ENCODE measurements at places on chromosomes 1 and 21.

GRCh38 chr1:23103001-23103889 lies 65.4 kb downstream of the LUZP1 start:
- DNase-seq: no peak

GRCh38 chr21:46160657-46160906 lies 5.2 kb upstream of the FTCD start:
- DNase-seq: no peak

DNA sequence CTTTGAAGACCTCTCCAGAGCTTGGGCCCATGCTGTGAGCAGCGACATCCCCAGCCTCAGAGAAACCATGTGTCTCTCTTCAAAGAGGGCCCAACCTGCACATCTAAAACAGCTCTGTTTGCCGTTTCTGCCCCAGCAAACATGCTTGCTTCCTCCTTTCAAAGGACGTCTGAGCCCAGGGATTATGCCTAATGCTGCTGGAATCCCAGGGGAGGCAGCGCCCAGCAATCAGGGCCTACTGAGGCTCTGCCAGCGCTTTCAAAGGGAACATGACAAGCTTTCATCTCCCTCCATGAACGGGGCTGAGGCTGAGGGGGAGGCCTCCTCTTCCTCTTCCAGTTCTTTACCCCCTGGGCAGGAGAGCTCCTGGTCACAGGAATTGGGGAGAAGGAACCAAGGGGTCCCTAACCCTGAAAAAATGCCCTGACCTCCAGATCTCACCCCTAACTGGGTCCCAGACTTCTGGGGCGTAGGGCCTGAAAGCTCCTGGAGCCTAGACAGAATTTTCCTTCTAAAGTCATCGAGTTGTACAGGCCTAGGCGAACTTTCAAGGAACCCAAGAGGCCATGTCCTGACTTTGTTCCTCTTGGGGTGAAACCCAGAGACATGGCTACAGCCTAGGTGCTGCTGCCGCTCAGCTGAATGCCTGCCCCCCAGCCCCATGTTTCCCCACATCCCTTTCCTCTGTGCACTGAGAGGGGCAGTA lies 13.4 kb upstream of the ASCL5 start:
- DNase-seq: no peak

DNA sequence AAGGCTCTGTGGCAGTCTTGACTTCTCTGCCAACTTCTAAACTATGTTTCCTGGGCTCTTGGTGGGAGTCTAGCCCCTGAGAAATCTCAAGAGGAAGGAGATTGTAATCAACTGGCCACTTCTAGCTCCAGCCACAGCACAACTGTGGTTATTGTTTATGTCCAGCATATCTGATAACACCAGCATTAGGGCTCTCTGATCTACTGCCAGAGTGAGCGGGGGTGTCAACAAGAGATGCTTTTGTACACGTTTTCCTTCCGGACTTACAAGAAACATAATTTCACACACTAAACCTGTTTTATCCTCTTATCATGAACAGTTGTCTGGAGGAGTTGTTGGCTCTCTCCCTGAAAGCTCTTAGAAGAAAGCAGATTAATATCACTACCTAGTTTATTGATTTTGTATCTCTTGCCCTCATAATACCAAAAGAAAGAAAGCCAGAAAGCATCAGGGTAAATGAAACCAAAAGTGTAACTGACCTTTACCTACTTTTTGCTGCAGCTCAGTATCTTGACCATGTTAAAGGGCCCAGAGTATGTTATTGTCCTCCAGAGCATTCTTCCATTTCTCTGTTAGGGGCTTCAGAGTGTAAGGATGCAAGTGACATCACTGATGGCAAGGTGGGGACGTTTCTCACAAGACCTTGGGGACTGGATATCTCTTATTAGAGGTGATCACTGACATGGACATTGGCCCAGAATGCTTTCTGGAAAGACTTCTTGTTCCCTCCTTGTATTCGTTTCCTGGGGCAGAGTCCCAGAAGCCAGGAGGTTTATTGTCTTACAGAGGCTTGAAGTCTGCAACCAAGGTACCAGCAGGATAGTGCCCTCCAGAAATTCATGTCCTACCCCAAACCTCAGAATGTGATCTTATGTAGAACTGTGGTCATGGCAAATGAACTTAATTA lies 9.6 kb upstream of the SH2D1B start:
- DNase-seq: no peak

DNA sequence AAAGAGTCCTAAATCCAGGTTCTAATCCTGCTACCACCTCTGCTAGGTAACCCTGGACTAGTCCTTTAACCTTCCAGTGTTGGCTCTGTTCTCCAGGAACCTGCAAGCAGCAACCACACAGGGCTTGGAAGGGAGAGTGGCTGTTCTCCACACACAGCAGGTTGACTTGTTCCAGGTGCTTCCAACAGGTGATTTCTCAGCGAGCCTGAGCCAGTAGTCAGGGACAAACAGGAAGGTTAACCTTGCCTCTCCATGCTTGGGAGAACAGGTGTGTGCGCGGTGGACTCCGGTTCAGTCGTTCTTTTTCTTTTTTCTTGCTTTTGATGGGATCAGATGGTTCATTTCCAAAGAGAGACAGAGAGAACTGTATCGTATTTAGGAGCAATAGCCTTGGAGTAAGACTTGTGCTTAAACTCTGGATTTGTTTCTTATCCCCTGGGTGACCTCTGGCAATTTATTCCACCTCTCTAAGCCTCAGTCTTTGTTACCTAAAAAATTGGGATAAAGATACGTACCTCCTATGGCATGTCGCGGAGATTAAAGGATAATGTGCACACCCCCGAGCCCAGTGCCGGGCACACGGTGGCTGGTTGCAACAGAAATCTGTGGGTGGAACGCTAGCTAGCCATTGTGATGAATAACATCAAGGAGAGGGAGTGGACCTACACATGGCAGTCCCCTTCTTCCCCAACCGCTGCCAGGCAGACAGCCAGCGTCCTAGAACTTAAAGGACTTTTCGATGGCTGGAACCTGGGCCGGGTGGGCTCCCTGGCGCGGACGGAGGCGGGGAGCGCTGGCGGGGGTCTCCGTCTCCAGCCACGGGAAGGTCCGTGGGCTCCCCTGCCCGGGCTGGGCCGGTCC lies 583 bp upstream of the CACHD1 start:
- no peak for DNase-seq

GRCh38 chr21:25254491-25255174 lies 352.6 kb downstream of the MRPL39 start:
- DNase-seq: no peak

All from stimulated activated CD4-positive, alpha-beta T cell treated with anti-CD3 and anti-CD28 coated beads, Interleukin-2, amount 100 ng/mL, for 48 hours (primary cell).